ENCODE measurements at places on chromosomes 1 and 21.
A peak's percentile ranks its signal among the peaks of the same experiment; 100 is the strongest.

DNA sequence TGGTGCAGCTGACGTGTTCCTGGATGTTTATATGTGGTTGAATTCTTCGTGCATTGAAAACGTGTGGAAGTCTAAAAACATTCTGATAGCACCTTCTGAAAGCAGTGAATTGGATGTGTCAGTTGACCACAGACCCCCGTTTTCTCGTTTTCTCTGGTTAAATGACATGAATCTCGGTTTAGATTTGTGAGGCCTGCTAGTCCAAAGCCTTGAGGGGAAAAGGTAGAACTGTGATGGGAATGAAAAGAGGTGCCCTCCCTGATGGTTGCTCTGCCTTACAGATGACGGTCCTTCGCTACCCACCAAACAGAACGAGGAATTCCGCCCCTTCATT, 8.9 kb downstream of the RER1 start:
- DNase-seq, result no peak

- DNase-seq, result no peak
Observed at GRCh38 chr1:183319051-183319450, 99.1 kb downstream of the NMNAT2 start.

GRCh38 chr1:100347009-100347966, 5.0 kb upstream of the CDC14A start:
- DNase-seq, result no peak

DNA sequence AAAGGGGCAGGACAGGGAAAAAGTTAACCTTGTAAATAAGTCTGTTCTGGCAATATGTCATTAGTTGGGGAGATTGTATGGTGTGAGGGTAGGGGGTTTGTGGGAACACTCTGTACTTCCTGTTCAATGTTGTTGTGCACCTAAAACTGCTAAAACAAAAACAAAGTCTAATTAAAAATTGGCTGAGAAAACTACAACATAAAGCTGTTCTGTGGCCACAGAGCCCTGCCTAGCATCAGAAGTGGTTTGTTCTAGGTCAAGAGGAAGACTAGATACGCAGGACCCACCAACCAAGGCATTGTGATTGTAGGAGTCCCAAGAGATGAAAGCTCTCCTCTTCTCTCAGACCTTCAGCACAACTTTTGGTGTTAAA, 81.0 kb upstream of the LRRC8D start:
- no peak for DNase-seq

DNA sequence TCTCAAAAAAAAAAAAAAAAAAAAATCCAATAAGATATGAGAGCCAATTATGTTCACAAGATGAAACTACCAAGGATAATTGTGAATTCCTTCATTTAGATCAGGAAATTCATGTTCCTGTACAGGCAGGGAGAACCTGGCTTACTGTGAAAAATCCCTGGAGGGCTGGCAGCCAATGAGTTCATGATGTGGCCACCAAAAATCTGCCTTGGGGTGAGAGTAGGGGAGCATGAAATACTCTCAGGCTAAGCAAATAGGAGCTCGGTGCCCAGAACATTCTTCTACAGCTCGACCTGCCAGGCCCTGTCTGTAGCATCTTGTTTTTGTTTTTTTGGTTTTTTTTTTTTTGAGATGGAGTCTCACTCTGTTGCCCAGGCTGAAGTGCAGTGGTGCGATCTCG, 50.1 kb downstream of the PIK3CD start:
- DNase-seq, result no peak

- DNase-seq, result no peak
Observed at GRCh38 chr1:206961668-206962067, 8.6 kb downstream of the FCAMR start.

- no peak for DNase-seq
Observed at GRCh38 chr1:8392522-8392921, 74.6 kb downstream of the SLC45A1 start.

- no peak for DNase-seq
Observed at GRCh38 chr21:34986561-34987500, 62.3 kb downstream of the RUNX1 start.

GRCh38 chr1:100706856-100707255, 12.7 kb upstream of the VCAM1 start:
- DNase-seq, result no peak

- DNase-seq, result peak; percentile 52
Observed at GRCh38 chr1:219066631-219067349, 106.9 kb upstream of the LYPLAL1 start.

- DNase-seq, result no peak
Observed at GRCh38 chr1:30287976-30288375, 435.4 kb downstream of the MATN1 start.

GRCh38 chr1:234659538-234659937, 49.6 kb upstream of the IRF2BP2 start:
- peak; percentile 44 for DNase-seq

GRCh38 chr1:29162025-29162424, 19.7 kb downstream of the SRSF4 start:
- DNase-seq, result no peak

- DNase-seq, result no peak
Observed at GRCh38 chr1:93658188-93658587, 23.4 kb downstream of the BCAR3 start.

- no peak for DNase-seq
Observed at GRCh38 chr1:69082312-69082711, 485.4 kb upstream of the LRRC7 start.

- no peak for DNase-seq
Observed at GRCh38 chr1:204390751-204391466, 20.7 kb downstream of the PPP1R15B start.

GRCh38 chr1:176193023-176193422, 14.1 kb downstream of the COP1 start:
- no peak for DNase-seq

GRCh38 chr1:24309762-24310485, 9.2 kb upstream of the GRHL3 start:
- no peak for DNase-seq

GRCh38 chr1:166960858-166961474, 14.4 kb downstream of the ILDR2 start:
- no peak for DNase-seq

- DNase-seq, result no peak
Observed at GRCh38 chr21:37408464-37409193, 42.1 kb downstream of the DYRK1A start.

GRCh38 chr1:27235827-27236226, 1.4 kb downstream of the WDTC1 start:
- no peak for DNase-seq

GRCh38 chr21:42661688-42662429, 8.4 kb downstream of the PDE9A start:
- no peak for DNase-seq

DNA sequence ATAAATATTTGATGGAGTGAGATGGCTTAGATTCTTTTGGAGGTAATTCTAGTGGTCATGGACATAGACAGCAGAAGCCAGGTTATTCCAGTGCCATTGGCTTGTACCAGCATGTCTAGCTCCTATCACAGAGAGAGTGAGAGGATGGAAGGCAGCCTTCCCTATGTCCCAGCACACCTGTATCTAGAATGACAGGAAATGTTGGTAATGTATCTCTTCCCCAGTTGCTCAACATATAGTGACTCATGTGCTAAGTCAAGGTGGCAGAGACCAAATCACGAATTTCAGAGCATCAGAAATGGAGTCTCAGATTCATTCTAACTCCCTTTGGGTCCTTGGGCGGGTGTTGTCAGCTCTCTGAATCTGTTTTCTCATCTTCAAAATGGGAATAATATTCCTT, 28.4 kb downstream of the METTL13 start:
- no peak for DNase-seq

- no peak for DNase-seq
Observed at GRCh38 chr21:34630536-34631143, 15.7 kb upstream of the RCAN1 start.

GRCh38 chr1:71135571-71135970, 54.7 kb upstream of the ZRANB2 start:
- peak; percentile 6 for DNase-seq

- no peak for DNase-seq
Observed at GRCh38 chr1:93061895-93062792, 16.9 kb upstream of the MTF2 start.

DNA sequence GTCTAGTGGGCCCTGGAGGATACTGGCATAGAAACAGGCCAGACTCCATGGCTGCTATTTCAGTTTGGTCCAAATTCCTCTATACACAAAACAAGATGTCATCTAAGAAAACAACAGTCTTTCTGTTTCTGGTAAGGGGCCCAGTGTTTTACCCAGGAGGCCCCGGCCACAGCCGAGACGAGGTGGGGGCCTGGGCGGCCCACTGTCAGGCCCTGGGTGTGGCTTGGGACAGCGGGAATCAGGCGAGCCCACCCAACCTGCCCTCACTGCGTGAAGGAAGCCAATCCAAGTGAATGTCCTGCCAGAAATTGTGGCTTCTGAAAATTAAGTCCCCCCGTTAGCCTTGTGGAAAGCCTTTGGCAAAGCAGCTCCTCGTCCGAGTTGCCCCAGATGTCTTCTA, 31.2 kb upstream of the GPR153 start:
- no peak for DNase-seq

GRCh38 chr1:112359961-112360767, 35.9 kb upstream of the CTTNBP2NL start:
- peak; percentile 65 for DNase-seq

DNA sequence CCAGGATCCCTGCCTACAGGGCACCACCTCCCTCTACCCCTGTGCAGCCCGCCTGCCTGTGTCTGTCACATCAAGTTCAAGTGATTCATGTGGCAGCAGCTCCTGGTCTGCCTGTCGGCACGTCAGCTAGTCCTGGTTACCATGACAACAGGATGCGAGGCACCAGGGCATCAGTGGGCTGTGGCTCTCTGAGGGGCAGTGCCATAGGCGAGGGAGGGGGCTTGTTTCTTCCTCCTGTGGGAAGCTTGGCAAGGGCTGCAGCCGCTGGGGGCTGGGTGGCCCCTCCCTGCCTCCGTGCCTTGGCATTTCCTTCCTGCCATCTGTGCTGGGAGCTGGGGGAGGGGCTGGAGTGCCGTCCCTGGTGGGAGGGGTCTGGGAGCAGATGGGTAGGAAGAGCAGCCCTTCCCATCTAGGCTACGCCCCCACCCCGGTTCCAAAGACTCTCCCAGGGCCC, 43.1 kb downstream of the FOXO6 start:
- DNase-seq, result no peak

DNA sequence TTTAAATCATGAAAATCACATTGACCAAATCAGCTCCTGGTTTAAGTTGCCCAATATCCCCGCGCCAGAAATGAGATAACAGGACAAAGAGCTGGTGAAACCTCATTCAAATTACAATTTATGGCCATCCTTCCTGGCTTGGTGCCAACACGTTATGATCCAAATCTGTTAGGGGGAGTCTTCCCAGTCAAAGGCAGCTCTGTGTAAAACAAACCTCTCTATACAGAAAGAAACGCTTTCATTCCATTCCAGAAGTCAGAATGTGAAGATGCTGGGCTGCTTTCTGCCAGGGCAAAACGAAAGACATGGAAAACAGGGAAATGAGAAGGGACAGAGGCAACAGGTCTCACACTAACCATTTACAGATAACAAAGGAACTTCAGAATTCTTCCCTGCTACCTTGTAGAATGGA, 53.5 kb upstream of the TIAM1 start:
- DNase-seq, result no peak

- DNase-seq, result no peak
Observed at GRCh38 chr21:41368735-41369104, 6.9 kb downstream of the MX2 start.

GRCh38 chr1:11628767-11629166, 25.5 kb downstream of the FBXO2 start:
- DNase-seq, result no peak

DNA sequence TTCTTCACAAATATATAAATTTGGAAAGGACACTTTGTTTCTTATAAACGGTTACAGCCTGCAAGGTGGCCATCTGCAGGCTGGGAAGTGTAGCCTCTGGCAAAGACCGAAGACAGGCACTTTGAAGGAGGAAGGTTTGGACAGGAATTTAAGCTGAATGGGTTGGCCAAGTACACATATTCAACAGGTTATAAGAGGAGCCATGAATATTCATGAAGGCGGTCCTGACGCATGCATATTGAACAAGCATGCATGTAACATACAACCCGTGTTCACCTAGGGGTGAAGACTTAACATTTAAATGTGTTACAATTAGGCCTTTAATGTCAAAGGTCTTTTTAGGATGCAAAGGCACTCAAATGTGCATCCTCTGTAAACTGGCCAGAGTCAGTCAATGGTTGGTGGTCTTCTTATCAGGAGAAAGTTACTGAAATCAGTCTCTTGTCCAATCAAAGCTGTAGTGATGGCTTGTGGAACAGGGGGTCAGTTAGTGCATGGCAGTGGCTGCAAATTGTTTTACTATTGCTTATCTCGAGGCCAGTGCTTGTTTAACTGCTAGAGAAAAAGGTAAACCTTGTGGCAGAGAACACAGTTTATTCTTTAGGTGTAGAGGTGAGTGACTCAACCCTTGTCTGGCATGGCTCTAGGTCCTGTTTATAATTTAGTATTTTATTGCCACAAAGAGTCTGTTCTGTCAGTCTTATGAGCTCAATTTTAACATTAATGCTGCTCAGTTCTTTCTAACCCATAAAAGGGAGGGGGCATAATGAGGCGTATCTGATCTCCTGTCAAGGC, 70.3 kb upstream of the F3 start:
- no peak for DNase-seq

GRCh38 chr1:108559215-108560186, at the start of gene EEIG2:
EEIG2 (plus strand) TSS chr1:108560100; CDS start chr1:108560429, 329 bp downstream.
- DNase-seq, result peak; percentile 69

- no peak for DNase-seq
Observed at GRCh38 chr1:113259988-113260387, 130.3 kb upstream of the MAGI3 start.

DNA sequence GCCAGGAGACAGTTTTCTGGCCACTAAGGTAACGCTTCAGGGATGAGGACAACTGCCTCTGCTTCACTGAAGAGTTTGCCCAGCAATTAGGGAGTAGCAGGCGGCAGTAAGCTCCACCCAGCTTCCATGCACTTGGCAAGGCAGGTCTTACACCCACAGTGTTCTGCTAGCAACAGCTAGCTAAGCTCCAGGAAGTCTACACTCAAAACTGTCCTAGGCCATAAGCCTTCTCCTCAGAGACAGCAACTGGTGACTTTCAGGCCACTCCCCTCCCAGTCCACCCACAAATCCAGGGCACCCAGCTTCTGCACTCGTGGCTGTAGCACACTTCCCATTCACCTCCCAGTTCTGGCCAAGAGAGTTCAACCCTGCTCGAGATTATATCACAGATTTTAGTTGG, 47.3 kb downstream of the KMO start:
- no peak for DNase-seq

DNA sequence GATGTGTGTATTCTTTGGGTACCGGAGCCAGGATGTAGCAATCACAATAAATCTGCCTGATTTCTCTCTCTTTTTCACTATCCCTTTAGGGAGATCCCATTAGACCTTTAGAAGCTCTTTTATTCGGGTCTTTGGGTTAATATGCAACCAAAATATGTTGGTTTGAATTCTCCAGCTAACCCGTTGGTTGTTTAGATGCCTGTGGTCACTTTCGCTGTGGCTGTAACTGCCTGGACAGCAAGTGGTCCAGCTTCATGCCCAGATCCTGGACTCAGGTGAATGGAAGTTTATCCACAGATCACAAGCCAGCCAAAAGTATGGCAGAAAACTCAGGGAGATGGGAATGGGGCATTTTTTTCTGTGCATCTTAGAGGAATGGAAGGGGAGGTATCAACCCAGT, 12.3 kb downstream of the KAZN start:
- DNase-seq, result no peak
